Activated CD4-positive, alpha-beta T cell treated with anti-CD3 and anti-CD28 coated beads, Interleukin-2, Interleukin-4, amounts not matched to agents 100 ng/mL and 50 ng/mL, durations not matched to agents 16 hours and 8 hours (primary cell): ENCODE measurements at places on chromosomes 2 and 18.

GRCh38 chr2:48189552-48190228 lies 283.4 kb upstream of the FBXO11 start:
- DNase-seq, result no peak

- DNase-seq, result no peak
These were observed 304.4 kb downstream of the CCDC178 start for GRCh38 chr18:33135951-33136660.

GRCh38 chr18:59742325-59743111 lies 45.3 kb upstream of the CCBE1 start:
- DNase-seq, result no peak

DNA sequence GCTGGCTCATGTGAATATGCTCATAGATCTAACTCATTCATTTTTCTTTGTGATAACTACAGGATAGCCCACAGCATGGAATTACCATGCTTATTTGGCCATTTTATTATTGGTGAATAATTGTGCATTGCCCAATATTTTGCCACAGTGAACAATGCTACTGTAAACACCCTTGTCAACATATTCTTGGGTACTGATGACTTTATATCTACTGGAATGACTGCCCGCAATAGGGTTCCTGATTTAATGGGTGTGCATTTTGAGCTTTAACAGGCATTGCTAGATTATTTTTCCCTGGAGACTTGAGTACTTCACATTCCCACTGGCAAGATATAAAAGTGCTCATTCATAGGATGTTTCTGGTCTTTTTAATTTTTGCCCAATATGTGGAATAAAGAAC lies 42.7 kb upstream of the EVA1A start:
- DNase-seq, result no peak

DNA sequence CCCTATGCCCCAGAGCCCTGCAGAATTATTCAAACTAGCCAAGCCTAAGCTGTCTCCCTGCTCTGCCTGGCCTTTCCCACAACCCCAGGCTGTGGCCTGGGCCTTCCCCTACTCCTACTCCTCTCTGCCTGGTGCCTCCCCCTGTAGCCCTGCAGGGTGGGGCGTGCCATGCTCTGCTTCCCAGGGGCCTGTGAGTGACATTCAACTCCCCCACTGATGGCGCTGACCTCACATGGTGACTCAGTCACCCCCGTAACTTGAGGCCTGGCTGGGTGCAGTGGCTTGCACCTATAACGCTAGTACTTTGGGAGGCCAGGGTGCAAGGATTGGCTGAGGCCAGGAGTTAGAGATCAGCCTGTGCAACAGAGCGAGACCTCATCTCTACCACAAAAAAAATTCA lies 60.6 kb downstream of the KIF1A start:
- DNase-seq, result no peak
